ENCODE measurements at places on chromosomes 7 and 10.

GRCh38 chr7:31856337-31856736 lies 169.3 kb downstream of the PPP1R17 start:
- no peak for DNase-seq

DNA sequence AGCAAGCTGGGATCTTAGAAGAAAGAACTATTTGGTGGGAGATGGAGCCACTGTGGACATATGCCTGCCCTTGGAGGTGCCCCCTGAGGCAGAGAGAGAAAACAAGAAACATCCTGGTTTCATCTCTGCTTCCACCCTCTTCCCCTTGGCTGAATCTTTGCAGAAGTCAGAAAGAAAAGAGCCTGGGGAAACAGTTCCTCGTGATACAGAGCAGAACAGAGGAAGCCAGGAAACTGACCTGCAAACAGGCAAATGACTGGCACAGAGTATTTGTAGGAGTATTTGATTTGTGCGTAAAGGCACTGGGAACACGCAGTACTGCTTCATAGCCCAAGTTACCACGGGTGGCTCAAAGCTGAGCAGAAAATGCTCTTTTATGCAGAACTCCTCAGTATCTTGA lies 7.0 kb upstream of the KEL start:
- DNase-seq, result no peak

DNA sequence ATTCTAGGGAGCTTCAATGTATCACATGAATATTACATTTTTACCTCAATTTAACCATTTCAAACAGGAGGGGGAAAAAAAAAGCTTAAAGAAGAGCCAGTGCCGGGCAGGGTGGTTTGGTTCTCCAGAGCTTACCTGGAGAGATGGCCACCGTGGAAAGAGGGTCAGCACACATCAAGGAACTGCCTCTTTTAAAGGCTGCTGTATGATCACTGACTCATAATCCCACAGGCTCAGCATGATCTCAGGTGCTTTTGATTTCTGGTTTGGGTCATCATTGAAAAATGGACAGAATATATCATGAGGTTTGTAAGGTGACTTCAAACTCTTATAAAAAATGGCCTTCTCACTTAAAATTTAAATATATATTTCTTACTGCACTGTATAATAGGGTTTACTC lies 67.5 kb upstream of the MDFIC start:
- DNase-seq, result no peak

GRCh38 chr7:44172352-44172751 lies 16.9 kb downstream of the GCK start:
- no peak for DNase-seq

DNA sequence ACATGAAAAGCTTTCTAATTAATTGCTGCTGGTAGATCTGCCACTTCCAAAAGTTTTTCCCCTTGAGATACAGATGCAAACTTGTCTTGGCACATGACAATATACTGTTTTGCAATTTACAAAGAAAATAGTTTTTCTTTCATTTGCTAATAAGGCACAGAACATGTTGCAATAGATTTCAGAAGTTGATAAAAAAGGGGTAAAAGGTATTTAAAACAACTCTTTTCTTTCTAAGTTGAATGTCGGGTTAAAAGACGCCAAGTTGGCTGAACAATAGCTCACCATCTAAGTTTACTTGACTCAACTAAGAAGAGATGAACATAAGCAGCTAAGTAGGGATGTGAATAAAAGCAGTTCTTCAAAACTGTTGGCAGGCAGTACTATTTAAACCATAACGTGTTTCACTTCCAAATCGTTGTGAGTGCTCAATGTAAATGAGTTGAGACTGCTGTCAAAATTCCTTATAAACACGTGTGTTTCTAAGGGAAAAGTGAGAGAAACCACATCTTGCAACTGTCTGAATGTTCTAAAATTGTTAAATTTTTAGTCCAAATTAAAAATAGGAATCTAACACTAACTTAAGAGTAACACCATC lies 14.5 kb upstream of the THSD7A start:
- DNase-seq, result no peak

DNA sequence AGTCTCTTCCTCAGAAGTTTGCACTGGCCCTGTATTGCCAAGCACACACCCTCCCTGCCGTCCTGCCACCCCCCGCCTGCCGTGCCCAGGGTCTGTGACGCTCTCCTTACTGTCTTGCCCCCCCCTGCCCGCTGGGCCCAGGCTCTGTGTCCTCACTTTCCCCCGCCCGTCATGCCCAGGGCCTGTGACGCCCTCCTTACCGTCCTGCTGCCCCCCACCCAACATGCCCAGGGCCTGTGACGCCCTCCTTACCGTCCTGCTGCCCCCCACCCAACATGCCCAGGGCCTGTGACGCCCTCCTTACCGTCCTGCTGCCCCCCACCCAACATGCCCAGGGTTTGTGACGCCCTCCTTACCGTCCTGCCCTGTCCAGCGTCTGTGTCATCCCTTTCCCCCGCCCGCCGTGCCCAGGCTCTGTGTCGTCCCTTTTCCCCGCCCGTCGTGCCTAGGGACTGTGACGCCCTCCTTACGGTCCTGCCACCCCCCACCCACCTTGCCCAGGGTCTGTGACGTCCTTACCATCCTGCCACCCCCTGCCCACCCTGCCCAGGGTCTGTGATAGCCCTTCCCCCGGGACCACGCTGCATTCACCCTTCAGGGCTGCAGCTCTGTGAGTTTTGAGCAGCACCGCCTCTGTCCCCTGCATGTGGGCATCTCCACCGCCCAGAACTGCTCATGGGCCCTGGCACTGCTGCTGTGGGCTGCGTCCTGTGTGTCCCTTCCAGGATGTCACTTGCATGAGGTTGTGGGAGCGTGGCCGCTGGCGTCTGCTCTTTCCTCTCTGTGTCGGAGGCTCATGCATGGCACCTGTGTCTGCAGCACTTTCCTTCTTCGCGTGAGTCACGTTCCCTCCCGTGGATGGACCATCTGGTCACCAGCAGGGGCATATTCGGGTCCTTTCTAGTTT lies 19.3 kb upstream of the PRKAR1B start:
- no peak for DNase-seq

DNA sequence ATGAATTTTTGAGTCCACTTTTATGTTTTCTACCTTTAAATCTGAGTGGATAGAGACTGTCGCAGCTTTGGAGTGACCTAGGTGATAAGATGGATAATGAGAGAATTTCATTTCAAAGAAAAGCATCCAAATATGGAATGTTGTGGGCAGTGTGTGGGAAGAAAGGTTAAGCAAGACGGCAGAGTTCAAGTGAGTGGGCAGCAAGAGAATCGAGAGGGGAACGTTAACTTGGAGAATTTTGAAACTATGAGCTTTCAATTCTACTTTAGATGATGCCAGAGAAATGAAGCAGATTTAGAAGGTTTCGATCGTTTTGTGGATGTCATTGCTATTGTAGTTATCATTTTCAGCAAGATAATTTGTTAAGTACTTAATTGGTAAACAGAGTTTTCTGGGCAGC lies 73.0 kb downstream of the XRCC2 start:
- DNase-seq, result no peak

DNA sequence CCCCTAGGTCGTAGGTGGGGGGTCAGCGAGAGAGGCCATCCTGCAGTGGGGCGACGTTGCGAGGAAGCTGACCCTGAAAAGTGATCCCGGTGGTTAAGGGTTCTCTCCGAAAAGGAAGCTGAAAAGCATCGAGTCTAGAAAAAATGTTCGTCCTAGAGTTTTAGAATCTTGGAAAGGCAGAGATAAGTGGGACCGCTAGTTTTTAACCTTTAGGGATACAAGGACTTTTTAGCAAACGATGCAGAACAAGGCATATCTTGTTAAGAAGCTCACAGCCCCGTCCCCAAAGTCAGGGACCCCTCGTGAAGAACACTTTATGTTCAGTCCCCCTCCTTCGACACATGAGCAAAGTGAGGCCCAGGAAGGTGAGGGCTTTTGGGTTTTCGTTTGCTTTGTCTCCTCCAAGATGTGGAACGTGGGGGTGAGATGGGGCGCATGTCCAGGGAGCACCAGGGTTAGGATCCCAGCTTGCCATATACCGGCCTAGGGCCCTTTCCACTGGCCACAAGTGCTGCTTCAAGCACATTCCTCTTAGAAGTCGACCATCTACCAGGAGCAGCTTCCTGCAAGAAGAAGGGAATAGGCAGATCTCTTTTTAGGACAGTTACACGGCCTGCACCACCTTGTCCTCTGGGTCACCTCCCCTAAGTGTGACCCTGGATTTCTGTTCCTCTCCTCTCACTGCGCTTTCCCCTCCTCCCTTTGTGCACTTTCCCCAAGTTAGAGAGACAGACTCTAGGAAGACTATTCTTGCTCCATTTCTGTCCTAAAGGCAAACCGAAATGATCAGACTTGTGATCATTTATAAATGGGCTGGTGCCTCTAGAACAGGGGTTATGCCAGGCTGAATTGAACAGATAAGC lies 969 bp downstream of the SLC35G1 start:
- no peak for DNase-seq

DNA sequence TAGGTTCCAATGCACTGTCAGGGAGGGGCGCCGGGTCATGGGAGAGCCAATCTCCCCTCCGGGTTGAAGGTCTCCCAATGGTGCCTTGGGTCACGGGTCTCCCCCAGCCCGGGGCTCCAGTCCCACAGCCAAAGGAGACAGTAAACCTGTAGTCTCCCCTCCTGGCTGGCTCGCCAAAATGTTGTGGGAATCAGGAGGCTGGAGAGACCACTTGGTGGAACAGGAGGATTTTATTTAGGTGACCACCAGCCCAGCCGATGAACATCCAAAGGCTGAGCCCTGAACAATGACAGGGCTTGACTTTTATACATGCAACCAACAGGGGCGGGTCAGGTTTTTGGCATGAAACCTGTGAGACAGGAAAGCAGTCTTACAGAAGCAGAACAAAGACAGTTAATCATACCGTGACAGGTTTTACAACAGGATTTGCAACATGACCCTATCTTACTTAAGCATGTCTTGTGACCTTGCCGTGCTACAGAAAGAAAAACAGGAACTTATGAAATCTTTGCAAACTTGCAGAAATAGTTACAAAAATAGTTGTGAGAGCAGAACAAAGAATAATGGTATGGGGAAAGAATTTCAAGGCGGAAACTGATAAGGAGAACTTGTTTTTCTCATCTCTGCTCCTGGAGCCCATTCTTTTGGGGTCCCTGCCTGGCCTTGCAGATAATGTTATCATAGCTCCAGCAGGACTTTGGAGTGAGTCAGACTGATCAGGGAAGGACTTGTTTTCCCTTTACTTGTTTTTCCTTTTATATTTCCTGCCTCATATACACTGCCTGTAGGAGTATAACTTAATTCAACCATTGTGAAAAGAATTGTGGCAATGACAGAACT lies 7.1 kb downstream of the ERV3-1 start:
- peak; percentile 41 for DNase-seq

DNA sequence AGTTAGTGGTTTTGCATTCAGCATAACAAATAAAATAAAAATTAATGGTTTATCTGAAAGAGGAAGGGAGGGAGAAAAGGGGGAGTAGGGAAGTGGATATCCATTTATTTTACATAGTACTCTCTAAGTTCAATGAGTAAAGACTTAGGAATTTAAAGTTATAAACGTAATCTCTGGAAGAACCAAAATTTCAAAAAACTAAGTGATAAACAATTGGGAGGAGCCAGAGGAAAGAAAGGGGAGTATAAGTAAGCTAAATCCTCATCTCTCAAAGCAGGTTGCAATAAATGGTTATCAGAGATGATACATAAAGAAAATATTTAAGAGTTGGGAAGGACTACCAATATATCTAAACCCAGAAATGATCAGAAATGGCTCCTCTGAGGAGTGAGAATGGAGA lies 46.4 kb downstream of the ANK3 start:
- DNase-seq, result no peak

GRCh38 chr10:128530301-128530700 lies 404.1 kb upstream of the MKI67 start:
- DNase-seq, result no peak

DNA sequence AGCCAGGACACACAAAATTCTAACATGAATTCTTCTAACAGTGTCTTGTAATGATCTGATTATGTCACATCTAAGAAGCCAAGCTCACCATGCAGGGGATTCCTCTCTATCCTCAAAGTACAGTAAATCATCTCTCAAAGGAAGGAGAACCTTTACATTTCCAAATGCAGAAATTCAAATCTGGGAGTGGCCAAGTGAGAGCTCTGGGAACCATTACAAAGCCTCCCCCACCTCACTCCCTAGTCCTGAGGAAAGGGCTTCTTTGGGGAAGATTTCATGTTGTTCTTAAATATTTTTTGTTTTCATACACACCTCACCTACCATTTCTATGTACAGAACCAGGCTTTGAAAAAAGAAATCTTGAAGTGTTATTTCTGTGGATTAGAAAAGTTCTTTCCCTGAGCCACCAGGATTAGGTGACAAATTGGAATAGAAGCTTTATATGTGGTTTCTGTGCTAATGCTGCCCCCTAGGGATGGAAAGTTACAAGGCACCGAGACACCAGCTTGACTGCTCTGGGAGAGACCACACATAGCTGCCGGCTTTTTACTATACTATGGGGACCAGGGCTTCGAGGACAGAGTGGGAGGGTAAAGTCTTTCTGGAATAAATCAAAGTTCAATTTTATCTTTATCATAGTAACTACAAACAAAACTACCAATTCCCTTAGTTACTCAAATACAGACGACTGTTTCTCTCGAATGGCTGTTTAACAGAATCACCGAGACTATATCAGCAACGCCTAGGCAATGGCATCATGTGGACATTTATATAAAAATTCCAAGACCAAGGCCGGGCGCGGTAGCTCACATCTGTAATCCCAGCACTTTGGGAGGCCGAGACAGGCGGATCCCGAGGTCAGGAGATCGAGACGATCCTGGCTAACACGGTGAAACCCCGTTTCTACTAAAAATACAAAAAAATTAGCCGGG lies 116.1 kb downstream of the RNF216 start:
- peak; percentile 72 for DNase-seq

DNA sequence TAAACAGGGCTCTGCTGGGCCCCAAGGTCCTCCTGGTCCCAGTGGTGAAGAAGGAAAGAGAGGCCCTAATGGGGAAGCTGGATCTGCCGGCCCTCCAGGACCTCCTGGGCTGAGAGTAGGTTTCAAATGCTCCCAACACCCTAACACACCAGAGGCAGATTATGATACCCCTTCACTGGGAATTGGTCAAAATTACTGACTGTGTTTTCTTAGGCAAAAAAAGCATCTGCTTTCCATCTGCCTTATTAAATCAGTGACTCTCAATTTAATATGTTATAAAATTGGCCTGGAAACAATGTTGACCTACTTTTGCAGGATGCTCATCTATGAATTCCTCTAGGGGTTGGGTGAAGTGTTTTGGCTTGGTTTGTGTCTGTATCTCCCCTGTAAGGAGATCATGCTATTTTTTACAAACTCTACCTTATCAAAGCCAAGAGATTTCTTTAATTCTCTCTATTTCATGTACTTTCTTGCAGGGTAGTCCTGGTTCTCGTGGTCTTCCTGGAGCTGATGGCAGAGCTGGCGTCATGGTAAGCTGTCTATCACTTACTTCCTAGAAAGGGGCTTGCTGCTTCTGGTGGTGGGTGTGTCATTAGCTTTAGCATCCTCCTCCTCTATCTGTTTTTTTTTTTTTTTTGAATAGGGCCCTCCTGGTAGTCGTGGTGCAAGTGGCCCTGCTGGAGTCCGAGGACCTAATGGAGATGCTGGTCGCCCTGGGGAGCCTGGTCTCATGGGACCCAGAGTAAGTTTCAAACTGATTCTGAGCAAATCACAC lies 15.9 kb downstream of the COL1A2 start:
- DNase-seq, result no peak

- DNase-seq, result no peak
These were observed 42.0 kb downstream of the FAM13C start for GRCh38 chr10:59320355-59320754.
